ENCODE measurements at places on chromosomes 3 and 15.

- DNase-seq, result no peak
Measured at GRCh38 chr3:116238846-116239565, 206.3 kb downstream of the LSAMP start.

- no peak for DNase-seq
Measured at GRCh38 chr3:176274161-176274560, 923.1 kb downstream of the TBL1XR1 start.

DNA sequence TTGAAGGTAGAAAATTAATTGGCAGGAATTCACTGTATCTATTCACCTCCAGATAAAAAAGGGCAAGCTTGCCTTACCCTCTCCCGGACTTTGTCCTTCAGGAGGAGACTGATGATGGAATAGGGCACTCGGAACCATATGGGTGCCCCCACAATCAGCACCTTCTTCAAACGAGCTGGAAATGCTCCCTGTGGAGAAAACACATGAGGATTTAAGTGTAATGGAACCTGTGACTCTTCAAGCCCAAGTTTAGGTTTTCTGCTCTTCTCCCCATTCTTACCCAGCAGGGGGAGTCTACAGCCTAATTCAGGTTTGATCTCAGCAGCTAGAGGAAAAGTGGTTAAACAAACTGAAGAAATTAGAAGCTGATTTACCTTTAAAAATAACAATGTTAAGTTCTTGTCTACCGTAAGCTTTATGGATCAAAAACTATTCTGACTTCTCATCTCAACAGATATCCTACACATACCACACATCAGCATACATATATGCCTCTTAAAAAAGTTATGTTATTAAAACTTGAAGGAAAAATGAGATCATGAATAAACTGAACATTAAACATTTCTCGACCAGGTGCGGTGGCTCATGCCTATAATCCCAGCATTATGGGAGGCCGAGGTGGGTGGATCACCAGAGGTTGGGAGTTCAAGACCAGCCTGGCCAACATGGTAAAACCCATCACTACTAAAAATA, 57.5 kb upstream of the SIN3A start:
- DNase-seq, result peak; percentile 12

DNA sequence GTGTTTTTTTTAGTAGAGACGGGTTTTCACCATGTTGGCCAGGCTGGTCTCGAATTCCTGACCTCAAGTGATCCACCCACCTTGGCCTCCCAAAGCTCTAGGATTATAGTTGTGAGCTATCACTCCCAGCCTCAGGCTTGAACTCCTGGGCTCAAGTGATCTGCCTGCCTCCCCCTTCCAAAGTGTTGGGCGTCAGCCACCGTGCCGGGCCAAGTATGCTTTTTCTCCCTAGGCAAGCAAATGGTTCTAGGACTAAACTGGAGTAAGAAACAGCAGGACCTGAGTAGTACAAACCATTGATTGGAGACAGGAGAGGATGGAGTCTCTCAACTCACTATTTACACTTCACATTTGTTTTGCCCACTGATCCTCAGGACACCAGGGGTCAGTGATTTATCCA, 4.6 kb upstream of the PTPN9 start:
- DNase-seq, result no peak

GRCh38 chr15:57553526-57553925, 38.2 kb upstream of the MYZAP start:
- no peak for DNase-seq

DNA sequence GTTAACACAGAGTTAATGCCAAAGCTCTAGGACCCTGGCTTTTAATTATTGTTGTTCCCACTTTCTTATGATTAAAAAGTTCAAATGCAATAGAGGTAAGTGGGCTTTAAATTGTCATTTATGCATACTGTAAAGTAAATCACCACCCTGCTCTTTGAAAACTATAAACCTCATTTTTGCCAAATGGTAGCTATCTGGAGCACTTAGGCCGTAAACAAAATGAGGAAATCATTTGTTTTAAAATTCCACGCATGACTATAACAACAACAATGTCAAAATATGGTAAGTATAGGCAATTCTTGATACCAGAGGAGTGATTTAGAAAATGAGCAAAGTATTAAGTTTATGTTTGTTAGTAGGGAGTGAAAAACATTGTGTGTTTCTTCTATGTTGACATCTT, 1.8 kb downstream of the UNC13C start:
- DNase-seq, result no peak

DNA sequence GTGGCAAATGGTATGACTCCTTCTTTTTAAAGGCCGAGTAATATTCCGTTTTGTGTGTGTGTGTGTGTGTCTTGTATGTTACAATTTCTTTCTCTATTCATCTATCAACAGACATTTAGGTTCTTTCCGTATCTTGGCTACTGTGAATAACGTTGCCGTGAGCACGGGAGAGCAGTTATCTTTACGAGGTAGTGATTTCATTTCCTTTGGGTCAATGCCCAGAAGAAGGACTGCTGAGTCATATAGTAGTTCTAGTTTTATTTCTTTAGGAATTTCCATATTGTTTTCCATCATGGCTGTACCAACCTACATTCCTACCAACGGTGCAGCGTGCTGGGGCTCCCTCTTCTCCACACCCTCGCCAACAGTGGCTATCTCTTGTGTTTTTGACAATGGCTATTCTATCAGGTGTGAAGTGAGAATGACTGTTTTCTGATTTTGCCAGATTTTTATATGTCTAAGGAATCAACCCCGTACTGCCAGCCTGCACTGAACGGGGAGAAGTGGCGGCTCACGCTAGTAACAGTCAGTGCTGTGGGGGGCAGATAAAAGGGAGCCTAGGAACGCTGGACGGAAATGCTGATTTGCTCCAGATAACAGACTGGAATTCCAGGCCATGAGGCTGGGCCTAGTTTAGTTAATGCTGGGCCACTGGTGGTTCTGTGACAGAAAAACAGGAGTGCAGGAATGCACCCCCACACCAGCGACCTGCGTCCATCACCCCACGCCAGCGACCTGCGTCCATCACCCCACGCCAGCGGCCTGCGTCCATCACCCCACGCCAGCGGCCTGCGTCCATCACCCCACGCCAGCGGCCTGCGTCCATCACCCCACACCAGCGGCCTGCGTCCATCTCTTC, 168.1 kb downstream of the XXYLT1 start:
- DNase-seq, result peak; percentile 70

DNA sequence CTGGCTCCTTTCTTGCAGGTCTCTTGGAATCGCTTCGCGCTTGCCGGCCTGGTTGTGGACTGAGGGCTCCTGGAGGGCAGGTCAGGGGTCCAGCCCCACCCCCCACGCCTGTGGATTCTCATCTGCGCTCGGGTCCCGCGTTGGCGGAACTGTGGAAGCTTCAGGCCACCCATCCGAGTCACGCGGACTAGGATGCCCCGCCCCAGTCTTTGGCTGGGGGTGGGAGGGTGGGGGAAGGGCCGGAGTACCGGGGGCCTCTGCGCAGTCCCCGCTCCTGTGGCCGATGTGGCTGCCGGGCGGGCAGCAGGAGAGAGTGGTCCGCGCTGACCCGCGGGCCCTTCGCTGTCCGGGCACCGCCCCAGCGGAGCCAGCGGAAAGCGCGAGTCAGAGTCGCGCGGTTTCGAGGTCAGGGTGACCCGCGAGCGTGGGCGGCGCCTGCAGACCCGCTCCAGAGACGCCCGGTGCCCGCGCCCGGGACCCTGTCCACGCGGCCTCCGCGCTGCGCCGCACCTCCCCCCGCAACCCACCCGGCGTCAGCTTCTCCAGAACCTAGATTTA, 114.2 kb downstream of the KLF13 start:
- no peak for DNase-seq

DNA sequence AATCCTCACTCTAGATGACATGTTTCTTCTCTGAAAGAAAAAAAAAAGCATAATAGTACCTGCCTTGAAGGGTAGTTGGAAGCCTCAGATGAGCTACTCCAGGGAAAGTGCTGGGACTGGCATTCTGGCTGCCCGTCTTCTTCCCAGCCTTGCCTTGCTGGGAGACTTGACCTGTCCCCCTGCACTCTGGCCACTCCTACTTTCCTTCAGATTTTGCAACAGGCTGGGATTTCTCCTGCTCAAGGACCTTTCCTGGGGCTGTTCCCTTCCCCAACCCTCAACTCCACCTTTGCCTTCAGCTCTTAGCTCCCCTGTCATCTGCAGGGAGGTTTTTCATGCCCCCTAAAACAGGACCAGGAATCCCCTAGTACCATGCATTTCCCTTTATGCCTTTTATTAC, 609.9 kb upstream of the CFAP20DC start:
- no peak for DNase-seq

DNA sequence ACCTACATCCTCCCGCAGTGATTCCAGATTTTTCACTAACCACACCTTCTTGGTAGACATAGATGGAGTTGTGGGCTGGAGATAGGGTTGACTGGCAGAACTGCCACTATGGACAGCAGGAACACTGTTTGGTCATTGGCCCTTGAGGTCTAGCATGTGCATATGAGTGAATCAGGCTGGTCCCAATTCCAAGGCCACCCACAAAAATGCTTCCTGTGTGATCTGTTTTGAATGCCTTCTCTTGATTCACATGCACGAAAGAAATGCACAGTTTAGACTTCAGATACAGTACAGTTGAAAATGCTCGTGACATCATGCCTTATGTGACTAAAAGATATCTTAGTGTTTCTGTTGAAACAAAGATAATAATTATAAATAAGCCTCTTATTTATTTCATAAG, 285.8 kb upstream of the SEMA6D start:
- DNase-seq, result peak; percentile 75

DNA sequence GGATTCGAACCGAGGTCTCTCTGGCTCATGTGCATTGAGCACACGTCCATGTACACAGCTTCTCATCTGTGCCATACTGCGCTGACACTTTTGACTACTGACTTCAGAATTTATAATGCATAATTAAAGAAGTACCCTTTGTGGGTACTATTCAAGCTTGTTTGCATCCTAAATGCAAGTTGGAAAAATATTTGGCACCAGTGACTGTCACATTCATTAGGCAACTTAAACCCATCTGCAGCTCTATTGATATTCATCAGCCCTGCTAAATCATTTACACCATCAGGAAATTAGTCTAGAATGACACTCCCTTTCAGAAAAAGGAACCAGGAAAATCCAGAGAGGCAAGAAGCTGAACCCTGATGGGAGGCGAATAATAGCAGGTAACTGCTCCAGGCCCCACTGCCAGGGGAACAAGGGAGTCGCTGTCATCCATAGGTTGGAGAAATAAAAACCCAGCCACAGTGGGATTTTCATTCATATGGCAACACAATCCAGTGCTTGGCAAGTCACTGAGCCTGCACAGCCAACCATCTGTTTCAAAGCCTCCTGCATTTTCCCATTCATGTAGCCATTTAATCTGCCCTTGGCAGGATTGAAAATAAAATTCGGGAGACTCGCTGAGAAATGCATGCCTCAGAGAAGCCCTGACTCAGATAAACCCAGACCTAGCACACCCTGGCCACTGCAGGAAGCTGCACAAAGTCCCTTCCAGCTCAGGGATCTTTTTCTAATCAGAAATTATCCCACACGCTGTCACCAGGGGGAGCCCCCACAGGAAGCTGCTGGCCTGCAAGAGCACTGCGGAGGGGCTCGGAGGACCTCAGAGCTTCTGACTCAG, 103.0 kb upstream of the VEPH1 start:
- DNase-seq, result peak; percentile 23
